ENCODE measurements at places on chromosomes 4 and X.
A peak's percentile ranks its signal among the peaks of the same experiment; 100 is the strongest.

DNA sequence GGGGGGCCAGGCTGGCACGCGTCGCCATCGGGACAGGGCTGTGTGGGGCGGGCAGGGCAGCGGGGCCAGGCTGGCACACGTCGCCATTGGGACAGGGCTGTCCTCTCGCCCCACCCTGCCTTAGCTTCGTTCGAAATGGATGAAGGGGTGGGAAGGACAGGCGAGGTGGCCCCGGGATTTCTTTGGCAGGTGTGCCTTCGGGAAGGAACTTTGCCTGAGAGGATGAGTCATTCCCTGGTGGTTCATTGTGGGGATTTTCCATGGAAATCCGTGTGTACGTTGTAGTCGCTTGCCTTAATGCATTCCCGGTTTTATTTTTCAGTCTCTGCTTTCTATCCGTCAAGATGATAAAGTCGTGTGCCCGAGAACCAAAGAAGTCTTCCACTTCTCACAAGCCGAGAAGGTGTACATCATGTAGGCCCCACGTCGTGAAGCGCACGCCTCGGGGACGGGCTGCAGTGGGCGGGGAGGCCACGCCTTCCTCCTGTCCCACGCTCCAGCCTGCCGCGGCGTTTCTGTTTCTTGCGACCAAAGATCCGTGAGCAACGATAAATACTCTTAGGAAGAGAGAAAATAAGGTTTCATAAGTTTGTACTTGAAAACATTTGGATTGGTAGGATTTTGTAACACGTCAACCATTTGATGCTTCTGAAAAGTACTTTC is 8.1 kb upstream of the UVSSA start:
- DNase-seq, result no peak

GRCh38 chr4:60683973-60684372 is 516.2 kb upstream of the ADGRL3 start:
- DNase-seq, result no peak

DNA sequence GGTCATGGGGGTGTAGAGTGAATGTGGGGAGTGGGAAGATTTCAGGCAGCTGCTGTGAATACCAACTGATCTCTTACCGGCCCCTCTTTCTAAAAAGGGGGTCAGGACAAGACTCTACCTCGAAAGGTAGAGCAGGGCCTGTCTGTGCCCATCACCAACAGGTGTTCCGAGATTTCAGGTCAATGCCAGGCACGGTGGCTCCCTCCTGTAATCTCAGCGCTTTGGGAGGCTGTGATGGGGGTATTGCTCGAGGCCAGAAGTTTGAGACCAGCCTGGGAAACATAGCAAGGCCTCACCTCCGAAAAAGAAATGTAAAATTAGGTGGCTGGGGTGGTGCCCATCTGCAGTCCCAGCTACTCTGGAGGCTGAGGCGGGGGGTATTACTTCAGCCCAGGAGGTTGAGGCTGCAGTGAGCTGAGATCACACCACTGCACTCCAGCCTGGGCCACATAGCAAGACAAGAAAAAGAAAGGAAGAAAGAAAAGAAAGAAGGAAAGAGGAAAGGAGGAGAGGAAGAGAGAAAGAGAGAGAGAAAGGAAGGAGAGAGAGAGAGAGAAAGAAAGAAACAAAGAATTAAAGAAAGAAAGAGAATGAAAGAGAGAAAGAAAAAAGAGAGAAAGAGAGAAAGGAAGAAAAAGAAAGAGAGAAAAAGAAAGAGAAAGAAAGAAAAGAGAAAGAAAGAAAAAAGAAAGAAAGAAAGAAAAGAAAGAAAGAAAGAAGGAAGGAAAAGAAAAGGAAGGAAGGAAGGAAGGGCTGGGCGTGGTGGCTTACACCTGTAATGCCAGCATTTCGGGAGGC is 50.1 kb downstream of the CRLF2 start:
- DNase-seq, result no peak

- no peak for DNase-seq
Observed at GRCh38 chr4:186810613-186811150, 87.0 kb upstream of the FAT1 start.

DNA sequence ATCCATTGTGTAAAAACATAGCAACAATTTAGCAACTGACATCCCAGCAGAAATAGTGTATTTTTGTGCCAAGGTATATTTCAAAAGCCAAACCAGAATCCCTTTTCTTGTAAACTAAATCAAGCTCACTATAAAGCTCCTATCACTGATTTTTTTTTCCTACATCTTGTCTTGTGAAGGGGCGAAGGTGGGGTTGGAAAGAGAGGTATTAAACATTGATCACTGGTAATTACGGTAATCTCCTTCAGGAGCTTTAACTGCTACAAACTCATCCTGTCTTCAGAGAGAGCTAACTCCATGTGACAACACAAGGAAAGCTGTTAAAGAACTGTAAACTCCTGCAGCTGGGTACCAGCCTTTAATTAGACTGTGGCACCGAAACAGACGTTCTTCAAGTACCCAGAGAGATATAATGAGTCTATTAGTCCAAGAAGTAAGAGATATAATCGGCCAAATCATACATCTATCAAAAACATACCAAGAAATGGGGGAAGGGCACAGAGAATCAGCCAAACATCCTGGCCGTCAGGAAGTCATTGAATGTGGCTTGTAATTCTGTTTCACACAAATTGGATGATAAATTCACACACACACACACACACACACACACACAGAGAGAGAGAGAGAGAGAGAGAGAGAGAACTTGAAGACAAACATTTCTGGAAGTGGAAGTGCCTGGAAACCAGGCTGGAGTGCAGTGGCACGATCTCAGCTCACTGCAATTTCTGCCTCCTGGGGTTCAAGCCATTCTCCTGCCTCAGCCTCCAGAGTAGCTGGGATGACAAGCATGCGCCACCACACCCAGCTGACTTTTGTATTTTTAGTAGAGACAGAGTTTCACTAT is 111.9 kb upstream of the PPARGC1A start:
- no peak for DNase-seq

- no peak for DNase-seq
Observed at GRCh38 chrX:9349572-9350494, 115.0 kb upstream of the TBL1X start.

DNA sequence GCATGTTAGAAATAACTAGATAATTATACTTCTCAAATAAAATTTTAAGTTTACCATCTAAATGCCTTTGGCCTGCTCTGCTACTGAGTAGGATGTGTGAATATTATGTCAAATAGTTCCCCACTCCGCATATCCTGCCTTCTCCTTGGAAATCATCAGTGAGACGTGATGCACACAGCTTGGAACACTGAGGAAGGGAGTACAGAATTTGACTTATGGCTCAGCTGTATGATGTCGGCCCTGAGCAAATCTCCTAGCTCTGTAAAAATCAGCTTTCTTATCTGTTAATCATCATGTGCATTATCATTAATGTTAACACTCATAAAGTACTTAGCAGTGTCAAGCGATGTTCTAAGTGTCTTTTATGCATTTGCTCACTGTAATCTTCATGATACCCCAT is 241.0 kb upstream of the ANKRD50 start:
- no peak for DNase-seq

- no peak for DNase-seq
Observed at GRCh38 chrX:150155436-150156035, 207.6 kb upstream of the MAMLD1 start.

- no peak for DNase-seq
Observed at GRCh38 chr4:30945586-30945985, 225.4 kb downstream of the PCDH7 start.

- peak; percentile 12 for DNase-seq
Observed at GRCh38 chrX:126770179-126770578, 49.4 kb upstream of the PRR32 start.

GRCh38 chr4:34643476-34643875 is 1600.8 kb downstream of the ARAP2 start:
- no peak for DNase-seq

- peak; percentile 73 for DNase-seq
Observed at GRCh38 chr4:56240554-56241174, 146.6 kb downstream of the AASDH start.

DNA sequence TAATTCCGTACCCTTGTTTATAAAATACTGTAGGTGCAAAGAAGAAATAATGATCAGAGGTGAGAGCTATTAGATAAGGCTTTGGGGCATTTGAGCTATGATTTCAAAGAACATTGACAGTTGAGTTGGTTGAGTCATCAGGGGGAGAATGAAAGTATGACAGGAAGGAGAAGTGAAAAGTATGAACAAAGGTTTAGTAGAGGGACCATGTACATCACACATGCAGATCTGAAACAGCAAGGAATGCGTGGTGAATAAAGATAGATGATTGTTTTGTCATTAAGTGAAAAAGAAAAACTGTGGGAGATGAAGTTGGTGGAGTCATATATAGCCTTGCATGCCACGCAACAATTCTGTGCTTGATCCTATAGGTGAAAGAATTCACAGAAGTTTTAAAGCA is 163.1 kb downstream of the ARAP2 start:
- DNase-seq, result no peak

DNA sequence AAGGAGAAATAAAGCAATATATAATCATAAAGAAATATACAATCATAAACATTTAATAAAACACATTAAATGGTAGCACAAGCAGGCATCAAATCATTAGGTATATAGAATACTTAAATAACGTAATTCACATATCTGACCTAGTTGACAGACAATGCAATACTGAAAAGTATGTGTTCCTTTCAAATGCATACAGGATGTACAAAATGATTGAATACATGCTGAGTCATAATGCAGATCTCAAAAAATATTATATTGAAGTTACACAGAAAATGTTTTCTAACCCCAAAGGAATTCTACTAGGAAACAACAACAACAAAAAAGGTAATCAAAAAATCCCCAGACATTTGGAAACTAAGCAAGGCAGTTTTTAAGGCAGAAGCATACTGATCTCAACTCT is 1072.0 kb upstream of the INTU start:
- DNase-seq, result no peak

- DNase-seq, result no peak
Observed at GRCh38 chr4:5030221-5030620, 11.0 kb upstream of the CYTL1 start.

- no peak for DNase-seq
Observed at GRCh38 chrX:70754169-70754848, 154.2 kb downstream of the TEX11 start.

GRCh38 chrX:154325541-154325940 is 29.9 kb downstream of the TKTL1 start:
- no peak for DNase-seq

- no peak for DNase-seq
Observed at GRCh38 chr4:166277853-166278252, 404.8 kb downstream of the TLL1 start.

DNA sequence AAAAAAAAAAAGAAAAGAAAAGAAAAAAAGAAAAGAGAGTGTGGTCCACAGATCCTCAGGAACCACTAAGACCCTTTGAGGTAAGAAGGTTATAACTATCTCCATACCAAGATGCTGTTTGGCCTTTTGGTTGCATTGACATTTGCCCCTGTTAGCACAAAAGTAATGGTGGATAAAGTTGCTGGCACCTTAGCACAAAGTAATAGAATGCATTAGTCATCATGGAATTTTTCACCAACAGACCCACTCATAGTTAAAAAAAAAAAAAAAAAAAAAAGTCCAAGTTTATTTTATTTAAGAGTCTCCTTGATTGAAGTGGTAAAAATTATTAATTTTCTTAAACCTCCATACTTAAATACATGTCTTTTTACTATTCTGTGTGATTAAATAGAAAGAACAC is 78.4 kb upstream of the RBPJ start:
- DNase-seq, result no peak

GRCh38 chrX:24877288-24877664 is 138.5 kb downstream of the ARX start:
- no peak for DNase-seq

DNA sequence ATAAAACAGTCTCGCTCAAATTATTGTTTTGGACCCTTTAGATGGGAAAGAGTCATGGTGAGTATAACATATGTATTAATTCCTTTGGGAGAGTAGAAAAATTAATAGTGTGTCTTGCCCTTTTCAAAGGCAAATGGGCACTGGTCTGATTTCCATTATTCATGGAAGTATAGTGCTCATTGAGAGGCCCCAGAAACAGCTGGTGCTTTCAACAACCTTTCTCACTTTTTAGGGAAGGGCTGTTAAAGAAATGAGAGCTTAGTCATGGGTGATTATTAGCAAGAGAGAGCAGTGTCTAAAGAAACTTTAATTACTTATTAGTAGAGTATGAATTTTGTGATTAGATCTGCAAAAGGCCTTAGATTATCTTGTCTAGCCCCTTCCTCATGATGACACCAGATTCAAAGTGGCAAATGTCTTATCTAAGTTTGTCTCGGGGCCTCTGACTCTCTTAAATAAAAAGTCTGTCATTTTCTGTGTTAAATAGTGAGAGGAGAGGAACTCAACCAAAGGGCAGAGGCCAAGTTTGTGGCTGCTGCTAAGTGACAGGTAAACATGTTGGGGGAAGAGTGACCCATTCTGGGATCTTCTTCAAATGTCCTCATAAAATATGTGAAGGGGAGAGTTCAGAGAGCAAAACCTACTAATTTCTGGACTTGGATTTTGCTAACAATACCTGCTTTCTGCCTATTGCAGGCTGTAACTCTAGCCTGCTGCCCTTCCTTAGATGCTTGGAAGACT is 110.6 kb downstream of the REPS2 start:
- DNase-seq, result no peak

DNA sequence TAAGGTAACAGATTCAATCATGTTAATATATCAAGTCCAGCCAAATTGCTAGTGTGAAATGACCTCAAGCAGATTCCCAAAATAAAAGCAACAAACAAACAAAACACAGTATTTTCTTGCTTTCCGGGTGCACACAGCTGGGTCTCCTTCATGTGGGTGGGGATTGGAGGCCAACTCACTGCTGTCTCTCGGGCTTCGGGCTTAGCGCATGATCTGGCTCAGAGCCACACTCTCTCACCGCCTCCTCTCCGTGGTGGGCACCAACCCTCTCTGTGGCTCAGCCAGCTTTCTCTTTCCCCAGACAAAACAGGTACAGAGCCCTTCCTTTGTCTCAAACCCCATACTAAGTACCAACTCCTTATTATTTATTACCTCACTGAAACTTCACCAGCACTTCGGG is 2.9 kb upstream of the REELD1 start:
- no peak for DNase-seq

- no peak for DNase-seq
Observed at GRCh38 chr4:111722213-111722720, 423.0 kb upstream of the FAM241A start.

- peak; percentile 54 for DNase-seq
Observed at GRCh38 chr4:10554694-10555093, 97.5 kb upstream of the ZNF518B start.

DNA sequence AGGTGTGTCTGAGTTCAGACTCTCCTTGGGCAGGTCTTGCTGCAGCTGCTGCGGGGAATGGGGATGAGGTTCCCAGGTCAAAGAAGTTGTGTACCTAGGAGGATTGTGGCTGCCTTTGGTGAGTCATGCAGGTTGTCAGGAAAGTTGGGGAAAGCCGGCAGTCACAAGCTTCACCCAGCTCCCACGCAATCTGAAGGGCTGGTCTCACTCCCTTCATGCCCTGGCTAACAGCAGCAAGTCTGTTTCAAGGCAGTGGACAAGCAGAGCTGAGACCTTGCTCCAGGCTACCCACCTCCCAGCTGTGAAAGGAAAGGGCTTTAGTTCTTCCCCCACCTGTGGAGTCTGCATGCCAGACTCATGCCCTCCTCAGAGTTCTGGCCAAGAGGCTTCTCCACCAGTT is 287.2 kb downstream of the DTHD1 start:
- no peak for DNase-seq

GRCh38 chr4:70741867-70742658 is 20.3 kb downstream of the RUFY3 start:
- no peak for DNase-seq
